ENCODE measurements at places on chromosomes 2 and 18.

- peak; percentile 64 for DNase-seq
Observed at GRCh38 chr2:44955593-44956392, 14.3 kb downstream of the SIX3 start.

DNA sequence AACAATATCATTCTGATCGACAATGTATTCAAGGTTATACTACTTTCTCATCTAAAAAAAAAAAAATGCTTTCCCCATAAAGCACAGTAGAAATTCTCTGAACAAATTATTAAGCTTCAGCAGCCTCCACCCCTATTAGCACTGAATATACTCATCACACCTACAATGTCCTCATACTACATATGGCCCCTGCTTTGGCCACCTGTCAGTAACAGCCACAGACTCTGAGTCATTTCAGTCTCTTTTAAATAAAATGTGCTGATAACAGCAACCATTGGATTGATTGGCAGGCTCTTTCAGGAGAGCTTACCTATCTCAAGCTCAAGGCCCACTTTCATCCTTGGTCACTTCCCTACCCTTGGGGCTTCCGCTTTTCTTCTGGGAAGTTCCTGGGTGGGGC, 236.7 kb downstream of the TMX3 start:
- DNase-seq = no peak

DNA sequence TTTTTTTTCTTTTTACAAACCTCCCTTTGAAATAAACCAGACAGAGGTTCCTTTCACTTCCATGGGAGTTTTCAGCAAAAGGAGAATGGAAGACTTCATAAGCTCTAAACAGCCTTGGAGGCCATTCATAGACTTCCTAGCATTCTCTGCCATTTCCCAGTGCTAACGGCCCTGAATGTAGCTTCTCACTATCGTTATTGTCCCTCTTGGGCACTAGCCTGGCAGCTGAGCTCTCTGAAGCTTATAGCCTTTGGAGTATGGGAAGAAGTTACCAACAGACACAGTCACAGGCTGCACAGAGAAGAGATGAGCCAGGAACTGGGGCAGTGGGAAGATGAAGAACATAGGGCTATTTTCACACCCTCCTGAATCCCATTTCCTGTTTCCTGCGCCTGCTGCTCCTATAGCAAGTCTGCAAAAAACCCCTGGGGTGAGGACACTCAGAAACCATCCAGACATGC, 29.1 kb upstream of the EPC2 start:
- no peak for DNase-seq

- no peak for DNase-seq
Observed at GRCh38 chr2:85579266-85579935, 2.0 kb downstream of the VAMP8 start.

GRCh38 chr2:104902317-104902716, 48.4 kb downstream of the POU3F3 start:
- DNase-seq = no peak

DNA sequence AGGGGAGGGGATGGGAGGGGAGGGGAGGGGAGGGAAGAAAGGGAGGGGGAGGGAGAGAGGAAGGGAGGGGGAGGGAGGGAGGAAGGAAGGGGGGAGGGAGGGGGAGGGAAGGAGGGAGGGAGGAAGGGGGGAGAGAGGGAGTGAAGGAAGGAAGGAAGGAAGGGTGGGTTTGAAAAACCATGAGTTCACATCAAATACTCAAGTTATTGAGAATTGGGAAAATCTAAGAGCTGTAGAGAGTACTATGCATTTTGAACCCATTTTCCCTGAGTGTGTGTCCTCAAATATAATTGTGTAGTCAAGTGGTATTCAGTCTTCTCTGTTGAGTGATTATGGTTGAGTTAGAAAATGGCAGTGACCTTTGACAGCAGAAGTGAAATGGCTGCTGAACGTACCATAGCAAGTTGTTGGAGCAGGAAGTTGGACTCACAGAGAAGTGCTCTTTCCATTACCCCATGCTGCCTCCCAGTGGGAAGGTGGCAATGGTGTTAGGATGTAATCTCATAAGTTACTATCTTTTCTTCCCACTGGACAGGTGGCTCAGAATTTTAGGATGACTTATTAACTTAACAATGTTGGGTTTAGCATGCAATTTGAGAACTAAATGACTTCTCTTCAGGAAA, 214.6 kb downstream of the SETBP1 start:
- DNase-seq = peak; percentile 1

DNA sequence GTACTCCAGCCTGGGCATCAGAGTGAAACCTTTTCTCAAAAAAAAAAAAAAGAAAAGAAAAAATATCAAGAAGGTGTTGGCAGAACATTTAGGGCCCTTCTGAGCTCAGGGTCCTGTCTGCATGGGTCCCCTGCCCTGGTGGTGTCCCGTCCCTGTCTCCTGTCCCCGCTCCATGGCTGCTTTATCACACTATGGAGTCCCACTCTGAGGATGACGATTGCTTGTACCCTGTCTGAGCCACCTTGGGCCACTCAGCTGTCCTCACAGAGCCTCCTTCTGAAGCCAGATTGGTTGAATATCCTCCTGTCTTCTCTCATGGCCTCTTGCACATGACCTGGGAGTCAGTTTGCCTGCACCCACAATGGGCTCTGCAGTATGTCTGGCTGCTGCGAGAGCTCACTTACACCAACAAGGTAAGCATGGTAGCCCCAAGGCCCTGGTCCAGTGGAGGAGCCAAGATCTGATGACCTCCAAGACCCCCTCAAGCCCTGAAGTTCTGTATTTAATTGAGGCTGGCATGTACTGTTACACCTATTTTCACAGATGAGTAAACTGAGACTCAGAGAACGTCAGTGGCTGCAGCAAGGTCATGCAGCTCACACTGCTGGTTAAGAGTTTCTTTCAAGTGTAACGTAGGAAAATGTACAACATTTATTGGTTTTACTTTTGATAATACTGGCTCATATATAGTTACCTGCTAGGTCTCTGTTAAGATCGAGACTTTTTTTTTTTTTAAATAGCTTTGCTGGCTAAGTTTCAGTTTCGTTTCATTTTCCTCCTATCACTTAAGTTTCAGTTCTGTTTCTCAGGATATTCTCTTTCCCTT, 16.9 kb upstream of the ZCCHC2 start:
- no peak for DNase-seq

DNA sequence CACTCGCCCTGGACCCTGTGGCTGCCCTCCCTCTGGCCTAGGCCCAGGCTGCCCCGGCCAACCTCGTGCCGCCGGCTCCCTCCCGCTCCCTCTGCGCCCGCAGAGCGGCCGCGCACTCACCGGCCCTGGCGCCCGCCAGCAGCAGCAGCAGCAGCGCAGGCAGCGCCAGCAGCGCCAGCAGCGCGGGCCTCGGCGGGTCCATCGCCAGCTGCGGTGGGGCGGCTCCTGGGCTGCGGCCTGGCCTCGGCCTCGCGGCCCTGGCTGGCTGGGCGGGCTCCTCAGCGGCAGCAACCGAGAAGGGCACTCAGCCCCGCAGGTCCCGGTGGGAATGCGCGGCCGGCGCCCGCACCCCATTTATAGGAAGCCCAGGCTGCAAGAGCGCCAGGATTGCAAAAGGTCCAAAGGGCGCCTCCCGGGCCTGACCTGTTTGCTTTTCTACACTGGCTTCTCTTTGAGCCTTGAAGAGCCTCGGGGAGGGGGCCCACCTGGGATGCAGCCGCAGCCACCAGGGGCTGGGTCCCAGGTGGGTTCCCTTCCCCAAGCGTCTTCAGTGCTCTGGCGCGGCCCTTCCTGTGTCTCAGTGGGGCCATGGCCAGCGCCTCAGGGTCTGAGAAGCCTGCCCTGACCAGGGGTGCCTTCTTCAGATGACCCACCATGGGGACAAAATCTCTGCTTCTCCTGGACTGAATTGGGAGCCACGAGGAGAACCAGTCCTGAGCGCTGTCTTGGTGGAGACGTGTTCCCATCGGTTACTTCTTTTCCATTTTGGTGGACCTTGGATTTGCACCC, at the start of gene APOB:
Gene APOB (minus strand): TSS at position 330 of the 789 bp plus-strand sequence. CDS start 128 bp downstream, at position 202.
- DNase-seq = no peak

GRCh38 chr2:20543469-20544152, 96.7 kb downstream of the RHOB start:
- no peak for DNase-seq

DNA sequence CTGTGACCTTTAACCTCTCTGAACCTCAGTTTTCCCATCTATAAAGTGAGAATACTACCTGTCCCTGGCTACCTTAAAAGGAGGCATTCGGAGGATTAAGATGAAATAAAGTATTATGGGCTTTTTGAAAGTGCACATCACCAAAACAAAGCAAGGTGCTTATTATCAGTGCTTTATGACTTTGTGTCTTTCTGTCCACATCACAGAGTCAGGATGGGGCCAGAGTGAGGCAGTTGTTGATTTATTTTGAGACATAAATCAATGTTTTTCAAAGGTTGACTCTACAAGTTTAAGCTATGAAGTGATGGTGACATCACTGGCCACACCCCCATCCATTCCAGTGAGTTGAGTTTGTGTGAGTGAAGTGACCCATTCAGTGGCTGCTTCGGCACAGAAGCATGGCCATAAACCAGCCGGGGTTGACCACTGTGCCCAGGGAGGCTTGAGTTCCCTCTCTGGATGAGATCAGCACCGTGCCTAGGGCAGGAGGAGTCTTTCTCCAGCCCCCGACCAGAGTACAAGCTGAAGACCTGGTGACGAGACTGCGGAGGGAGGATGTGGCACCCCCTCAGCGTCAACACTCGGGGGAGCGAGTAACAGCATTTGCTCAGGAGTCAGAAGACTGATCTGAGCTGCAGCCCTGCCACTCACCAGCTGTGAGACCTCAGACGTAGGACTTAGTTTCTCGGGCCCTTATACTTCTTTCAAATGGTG, 89.0 kb upstream of the PPP1CB start:
- DNase-seq = no peak
